Activated naive CD4-positive, alpha-beta T cell treated with anti-CD3 and anti-CD28 coated beads for 36 hours (primary cell): ENCODE measurements at places on chromosomes 5 and 9. TPM values are rescaled to one million over a fixed set of nuclear protein-coding genes. Genes with fewer than 3 reads are reported as not detected.

IL13 gene
- total RNA-seq = 0.24 TPM

CYSTM1 gene
- 25.1 TPM for total RNA-seq

NIM1K gene
- total RNA-seq = 0.54 TPM

C1QTNF3 gene
- total RNA-seq = 1.1 TPM

KIAA1191 gene
- 33.5 TPM for total RNA-seq

PCDHGB1 gene
- total RNA-seq = not detected

SEMA5A gene
- not detected for total RNA-seq

SLC1A3 gene
- 0.99 TPM for total RNA-seq

COL27A1 gene
- total RNA-seq = 7.0 TPM

TYRP1 gene
- total RNA-seq = not detected

DND1 gene
- 1.7 TPM for total RNA-seq

KCNT1 gene
- total RNA-seq = not detected

GFI1B gene
- total RNA-seq = not detected

BRINP1 gene
- not detected for total RNA-seq

INSL6 gene
- total RNA-seq = not detected

OR1Q1 gene
- total RNA-seq = not detected

SLC6A18 gene
- not detected for total RNA-seq

C7 gene
- not detected for total RNA-seq

ANKRD34B gene
- 0.10 TPM for total RNA-seq

GPR21 gene
- total RNA-seq = 0.50 TPM

SUSD3 gene
- 62.7 TPM for total RNA-seq

MACIR gene
- 5.5 TPM for total RNA-seq

SEMA4D gene
- 160 TPM for total RNA-seq

GZMA gene
- 0.24 TPM for total RNA-seq

KIF12 gene
- total RNA-seq = not detected

DTWD2 gene
- total RNA-seq = 4.0 TPM

SLC34A3 gene
- not detected for total RNA-seq

IFNA2 gene
- not detected for total RNA-seq

ADRA1B gene
- total RNA-seq = not detected

ZNF300 gene
- total RNA-seq = 1.1 TPM

ZDHHC12 gene
- 53.1 TPM for total RNA-seq

CKMT2 gene
- not detected for total RNA-seq

ESM1 gene
- not detected for total RNA-seq

SLC24A2 gene
- not detected for total RNA-seq

GRXCR2 gene
- not detected for total RNA-seq

CD74 gene
- total RNA-seq = 316 TPM

ADRB2 gene
- total RNA-seq = 0.21 TPM

PDE8B gene
- total RNA-seq = 0.14 TPM

FOXD4L3 gene
- not detected for total RNA-seq

NR5A1 gene
- not detected for total RNA-seq

PRUNE2 gene
- 0.38 TPM for total RNA-seq

TMEM174 gene
- not detected for total RNA-seq

TAF11L5 gene
- not detected for total RNA-seq

SPATA6L gene
- 1.4 TPM for total RNA-seq

PCA3 gene
- total RNA-seq = not detected

PCDHGB6 gene
- 0.05 TPM for total RNA-seq
